ENCODE measurements at places on chromosomes 7 and 10.

DNA sequence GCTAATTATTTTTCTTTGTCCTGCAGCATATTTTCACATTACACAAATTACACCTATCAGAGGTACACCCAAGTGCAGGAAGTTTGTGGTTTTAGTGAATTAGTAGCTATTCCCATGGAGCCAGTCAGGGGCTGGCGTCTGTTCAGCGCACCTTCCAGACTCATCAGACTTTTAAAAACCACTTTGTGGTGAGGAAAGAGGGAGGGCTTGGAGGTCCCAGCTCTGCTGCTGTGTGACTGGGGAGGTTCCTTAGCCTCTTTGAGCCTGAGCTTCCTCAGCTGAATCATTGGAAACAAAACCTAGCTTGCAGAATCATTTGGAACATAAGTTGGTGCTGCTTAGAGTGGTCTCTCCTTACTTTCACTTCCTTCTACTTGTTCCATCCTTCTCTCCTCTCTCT, 175.4 kb downstream of the SORCS3 start:
- no peak for DNase-seq

GRCh38 chr10:48626986-48627731, 22.3 kb upstream of the ARHGAP22 start:
- no peak for DNase-seq

DNA sequence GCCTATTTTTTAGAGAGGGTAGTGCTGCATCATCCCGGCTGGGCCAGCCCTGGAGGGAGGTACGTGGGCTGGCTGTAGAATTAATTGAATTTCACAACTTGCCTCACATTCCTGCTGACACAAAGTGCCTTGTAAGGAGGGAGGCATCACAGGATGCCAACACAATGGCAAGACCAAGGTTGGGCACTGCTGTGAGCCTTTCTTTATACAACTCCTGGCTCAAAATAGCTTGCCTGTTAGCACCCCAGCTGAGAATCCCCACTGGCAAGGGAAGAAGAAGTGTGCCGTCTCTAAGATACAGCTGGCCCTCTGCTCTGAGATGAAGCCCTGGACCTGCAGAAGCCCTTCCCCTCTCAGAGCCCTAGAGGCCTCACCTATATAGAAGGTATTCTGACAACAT, 873.9 kb downstream of the GRID1 start:
- no peak for DNase-seq

GRCh38 chr10:70267161-70267933, 16.5 kb downstream of the NPFFR1 start:
- DNase-seq, result peak; percentile 98

DNA sequence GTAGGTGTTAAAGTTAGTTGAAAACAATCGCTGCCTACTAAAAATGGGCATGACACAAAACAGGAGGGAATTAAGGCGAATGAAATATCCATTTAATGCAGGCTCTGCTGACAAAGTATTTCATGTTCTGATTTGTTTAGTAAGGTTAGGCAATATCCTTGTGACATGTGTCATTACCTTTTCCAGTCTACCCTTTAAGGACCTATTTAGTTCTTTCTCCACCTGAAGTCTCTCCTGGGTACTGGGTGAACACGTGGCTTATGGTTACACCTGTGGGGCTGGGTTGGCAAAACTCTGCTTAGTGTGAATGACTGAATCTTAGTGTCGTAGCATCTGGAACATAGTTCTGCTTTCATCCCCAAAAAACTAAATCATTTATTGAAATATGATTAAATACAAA, 313.5 kb downstream of the CCDC3 start:
- no peak for DNase-seq

DNA sequence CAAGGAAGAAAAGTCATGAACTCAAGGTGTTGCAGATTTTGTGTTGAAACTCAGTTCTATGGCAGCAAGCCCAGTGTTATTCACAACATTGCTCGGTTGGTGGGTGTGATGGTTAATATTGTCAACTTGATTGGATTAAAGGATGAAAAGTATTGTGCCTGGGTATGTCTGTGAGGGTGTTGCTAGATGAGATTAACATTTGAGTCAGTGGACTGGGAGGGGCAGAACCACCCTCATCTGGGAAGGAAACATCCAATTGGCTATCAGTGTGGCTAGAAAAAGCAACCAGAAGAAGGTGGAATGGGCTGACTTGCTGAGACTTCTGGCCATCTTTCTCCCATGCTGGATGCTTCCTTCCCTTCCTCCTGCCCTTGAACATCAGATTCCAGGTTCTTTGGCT, 353.2 kb downstream of the ADRA2A start:
- no peak for DNase-seq

- no peak for DNase-seq
Measured at GRCh38 chr10:110265573-110266193, 39.0 kb downstream of the SMNDC1 start.

GRCh38 chr7:76062254-76062653, 14.3 kb downstream of the MDH2 start:
- no peak for DNase-seq

DNA sequence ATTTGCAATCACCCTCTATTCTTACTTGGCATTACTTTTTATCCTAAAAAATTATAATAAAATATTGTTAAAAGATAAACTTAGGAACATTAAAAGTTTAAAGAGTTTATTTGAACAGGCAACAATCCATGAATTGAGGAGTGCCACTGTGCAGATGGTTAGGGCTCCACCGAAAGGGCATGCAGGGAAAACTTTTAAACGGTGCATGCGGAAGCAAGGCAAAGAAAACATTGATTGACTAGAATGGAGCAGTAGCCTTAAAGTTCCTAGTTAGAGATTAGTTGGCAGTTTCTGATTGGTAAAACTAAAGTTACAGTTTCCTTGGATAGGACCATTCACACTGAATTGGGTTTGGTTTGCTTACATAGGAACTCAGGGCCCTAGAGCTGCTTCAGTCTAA, 17.3 kb downstream of the CC2D2B start:
- DNase-seq, result no peak

- DNase-seq, result no peak
Measured at GRCh38 chr10:107692072-107692471, 527.6 kb upstream of the SORCS1 start.

- DNase-seq, result no peak
Measured at GRCh38 chr7:4018601-4019316, 663.3 kb upstream of the FOXK1 start.

DNA sequence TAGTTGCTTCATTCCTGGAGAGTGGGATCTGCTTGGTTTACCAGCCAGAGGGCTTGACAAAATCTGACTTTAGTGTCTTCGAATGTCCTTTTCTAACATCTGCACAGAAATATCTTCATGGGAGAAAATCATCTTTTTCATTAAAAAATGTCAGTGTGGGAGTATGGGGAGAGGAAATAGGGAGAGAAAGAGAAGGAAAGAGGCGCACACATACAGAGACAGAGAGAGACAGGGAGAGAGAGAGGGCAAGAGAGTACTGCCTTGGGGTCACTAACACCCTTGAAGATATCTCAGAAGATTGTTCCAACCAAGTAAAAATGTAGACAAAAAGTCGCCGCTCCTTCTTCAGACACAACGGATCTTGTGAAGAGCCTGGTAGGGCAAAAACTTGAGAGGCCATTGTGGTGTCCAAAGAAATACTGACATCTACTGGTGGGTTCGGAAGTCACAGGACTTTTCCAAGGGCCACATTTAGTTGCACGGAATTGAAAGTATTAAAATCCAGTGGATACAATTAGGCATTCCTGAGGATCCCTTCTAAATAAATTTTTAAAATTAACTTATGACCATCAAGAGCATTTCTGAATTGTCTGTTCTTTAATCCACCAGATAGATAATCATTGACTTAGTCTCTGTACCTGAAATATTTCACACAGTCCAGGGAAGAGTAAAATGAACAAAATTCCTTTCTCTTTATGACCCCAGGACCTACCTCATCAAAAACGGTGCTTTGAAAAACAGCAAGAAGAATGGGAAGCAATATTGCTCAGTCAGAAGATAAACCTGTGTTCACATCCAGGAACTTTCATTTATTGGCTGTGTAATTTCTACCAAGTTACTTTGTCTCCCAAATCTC, 29.7 kb downstream of the VIM start:
- peak; percentile 81 for DNase-seq

GRCh38 chr7:26060733-26061677, 91.0 kb upstream of the NFE2L3 start:
- DNase-seq, result no peak

DNA sequence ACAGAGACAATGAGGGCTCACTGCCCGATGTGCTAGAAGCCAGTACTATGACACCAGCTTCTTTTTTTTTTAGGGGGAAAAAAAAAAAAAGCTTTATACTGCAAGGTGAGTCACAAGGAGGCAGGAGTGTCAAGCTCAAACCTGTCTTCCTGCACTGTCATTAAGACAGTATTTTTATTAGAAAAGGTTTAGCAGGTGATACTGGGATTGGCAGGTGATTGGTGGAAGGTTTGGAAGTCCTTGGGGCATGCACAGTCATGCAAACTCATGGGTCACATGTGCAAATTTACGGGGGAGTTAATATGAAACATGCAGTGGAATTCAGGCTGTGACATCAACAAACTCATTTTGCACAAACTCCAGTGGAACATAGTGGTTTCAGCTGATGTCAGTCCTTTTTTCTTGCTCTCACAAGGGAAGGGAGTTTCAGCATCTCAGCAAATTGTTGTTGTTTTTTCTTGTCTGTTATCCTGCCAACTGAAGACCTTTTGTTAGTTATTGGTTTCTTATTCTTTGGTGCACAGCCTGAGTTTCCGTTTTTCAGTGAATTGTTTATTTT, 530.6 kb downstream of the ANKRD7 start:
- no peak for DNase-seq

DNA sequence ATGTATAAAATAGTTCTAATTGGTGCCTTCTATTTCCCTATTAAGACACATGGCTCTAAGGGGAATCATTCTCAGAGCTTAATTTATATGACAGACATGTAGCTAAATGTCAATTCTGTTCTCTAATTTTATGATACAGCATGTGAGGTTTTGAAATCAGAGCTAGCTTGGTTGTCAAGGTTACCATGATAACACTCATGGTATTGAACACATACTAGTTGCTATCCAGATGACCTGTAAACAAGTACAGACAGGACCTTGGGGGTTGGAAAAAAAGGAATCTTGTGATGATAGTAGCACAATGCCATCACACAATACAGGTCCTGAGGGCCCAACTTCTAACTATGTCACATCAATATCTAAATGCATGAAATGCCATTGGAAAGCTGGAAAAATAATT, 49.2 kb downstream of the RHOBTB1 start:
- DNase-seq, result no peak

DNA sequence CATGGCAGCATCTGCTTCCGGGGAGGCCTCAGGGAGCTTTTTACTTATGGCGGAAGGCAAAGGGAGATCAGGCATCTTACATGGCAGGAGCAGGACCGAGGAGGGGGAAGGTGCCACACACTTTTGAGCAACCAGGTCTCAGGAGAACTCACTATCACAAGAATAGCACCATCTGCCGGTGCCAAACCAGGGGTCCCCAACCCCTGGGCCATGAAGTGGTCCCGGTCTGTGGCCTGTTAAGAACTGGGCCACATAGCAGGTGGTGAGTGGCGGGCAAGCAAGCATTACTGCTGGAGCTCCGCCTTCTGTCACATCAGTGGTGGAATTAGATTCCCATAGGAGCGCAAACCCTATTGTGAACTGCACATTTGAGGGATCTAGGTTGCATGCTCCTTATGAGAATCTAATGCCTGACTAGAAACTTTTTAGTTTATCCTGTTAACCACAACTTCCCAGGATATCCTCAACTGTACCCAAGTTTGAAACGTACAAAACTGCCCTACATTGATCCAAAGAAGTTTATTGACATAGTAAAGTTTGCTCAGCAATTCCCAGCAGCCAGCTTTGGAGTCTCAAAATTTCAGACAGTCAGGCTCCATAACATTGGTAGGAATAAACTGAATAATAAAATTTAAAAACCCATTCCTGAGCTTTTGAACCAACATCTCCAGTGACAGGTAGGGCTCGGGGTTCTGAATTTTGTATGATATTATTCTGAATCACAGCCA, 228.4 kb upstream of the TAC1 start:
- no peak for DNase-seq

DNA sequence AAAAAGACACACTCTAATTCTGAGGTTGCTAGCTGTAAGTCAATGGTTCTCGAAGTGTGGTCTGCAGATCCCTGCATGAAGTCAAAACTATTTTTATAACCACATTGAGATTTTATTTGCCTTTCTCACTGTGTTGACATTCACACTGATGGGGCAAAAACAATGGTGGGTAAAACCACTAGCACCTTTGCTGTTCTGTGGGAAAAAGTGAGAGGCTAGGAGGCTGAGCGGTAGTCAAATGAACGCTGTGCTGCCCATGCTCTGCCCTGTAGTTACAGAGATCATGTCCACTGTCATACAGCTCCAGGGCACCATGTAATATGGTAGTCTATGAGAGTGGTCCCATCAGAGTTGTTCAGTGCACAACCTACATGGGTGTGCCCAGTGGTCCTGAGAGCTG, 21.6 kb upstream of the PDCD4 start:
- DNase-seq, result no peak

GRCh38 chr7:27251652-27252590, 9.3 kb downstream of the EVX1 start:
- DNase-seq, result no peak

DNA sequence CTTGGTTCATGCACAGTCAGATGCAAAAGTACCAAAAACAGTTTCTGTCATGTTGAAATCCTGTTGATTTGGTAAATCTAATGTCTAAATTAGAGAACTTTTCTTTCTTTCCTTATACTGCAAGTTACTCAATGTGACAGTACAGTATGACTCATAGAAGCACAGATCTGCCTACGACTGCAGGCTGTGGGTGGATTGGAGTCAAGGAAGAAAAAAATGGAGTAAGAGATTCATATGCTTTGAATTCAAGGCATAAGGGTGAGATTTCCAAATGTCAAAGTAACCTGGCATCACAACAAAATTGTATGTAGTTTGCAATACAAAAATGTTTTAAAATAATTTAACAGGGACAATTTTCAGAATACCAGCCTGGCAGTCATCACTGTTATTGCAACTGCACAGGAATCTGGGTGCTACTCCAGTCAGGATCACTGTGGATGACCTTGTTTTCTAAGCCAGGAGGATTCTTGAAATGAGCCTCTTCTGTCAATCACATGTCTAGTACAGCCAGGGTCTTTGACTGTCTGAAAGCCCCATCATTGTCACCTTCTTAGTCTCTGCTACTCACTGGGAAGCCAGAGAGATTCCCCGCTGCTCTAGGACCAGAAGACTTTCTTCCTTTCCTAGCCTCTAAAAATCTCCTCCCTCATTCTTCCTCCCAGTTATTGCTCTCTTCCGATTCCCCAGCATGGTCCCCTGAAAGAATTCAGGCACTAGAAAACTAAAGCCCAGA, 83.6 kb downstream of the CD36 start:
- peak; percentile 84 for DNase-seq

DNA sequence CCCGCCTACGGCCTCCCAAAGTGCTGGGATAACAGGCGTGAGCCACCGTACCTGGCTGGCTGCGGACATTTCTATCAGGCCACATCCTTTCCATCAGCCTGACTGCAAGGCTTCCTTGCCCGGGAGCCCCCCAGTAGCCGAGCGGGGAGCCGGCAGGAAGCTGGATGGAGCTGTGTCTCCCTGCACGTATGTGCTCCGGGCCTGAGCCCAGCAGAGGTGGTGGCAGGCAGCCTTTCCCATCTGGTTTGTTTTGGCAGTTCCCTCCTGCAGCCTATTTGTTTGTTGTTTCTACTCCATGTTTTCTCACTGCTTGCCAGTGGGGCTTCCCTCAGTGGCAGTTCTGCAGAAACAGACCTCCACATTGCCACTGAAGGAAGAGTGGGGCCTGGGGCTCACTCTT, 5.4 kb downstream of the POP7 start:
- no peak for DNase-seq

Data from EH (cell line).